Anterior cingulate cortex (tissue), 58 donors: ENCODE measurements at places on chromosomes 2 and 18.

GRCh38 chr2:11697103-11697871 is 27.3 kb upstream of the NTSR2 start:
- no peak for DNase-seq

DNA sequence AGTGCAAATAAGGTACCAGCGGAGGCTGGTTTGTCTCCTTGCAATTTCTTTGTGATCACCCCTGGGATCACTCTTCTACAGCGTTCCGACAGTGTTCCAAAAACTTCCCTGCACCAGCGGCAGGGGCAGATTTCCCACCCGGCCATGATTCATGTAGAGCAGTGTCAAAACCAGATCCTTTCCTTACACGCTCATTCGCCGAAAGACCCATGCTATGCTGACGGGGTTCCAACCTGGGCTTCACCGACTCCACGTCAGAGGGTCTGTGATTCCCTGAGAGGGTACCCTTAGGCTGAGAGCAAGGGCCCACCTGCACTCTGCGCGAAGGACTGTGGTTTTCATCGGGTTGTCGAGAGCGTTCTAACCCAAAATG is 423 bp upstream of the TTC27 start:
- no peak for DNase-seq

- DNase-seq = no peak
Observed at GRCh38 chr2:172994864-172995263, 80.8 kb upstream of the MAP3K20 start.

GRCh38 chr2:96164459-96165184 is 19.4 kb upstream of the DUSP2 start:
- peak; percentile 71 for DNase-seq

DNA sequence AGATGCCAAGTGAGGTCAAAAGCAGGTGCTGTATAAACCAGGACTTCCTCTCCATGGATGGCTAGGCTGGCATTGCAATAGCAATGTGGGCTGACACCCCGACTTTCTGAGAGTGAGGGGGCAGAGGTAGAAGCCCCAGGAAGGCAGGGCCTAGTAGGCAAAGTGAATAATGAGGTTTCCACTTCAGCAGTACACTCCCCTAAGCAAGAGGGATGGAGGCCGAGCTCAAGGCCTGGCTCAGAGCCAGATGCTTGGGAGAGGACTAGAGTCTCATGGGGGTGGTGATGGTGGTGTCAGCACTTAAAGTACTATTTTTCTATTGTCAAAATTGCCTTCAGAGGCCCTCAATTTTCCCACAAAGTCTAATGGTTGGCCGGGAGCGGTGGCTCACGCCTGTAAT is 41.6 kb upstream of the HK2 start:
- DNase-seq = no peak

DNA sequence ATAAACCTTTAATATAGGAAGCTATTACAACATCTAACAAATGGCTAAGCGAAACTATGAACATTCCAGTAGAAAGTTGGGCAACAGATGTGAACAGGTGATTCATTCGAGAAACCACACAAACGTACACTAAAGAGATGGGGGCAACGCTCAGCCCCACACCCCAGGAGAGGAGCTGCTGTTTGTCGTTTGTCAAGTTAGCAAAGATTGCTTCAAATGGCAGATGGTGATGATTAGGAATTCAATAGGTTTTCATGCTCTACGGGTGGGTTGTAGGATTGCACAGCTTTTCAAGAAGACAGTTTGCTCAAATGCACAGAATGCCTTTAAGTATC is 154.7 kb upstream of the HDAC4 start:
- no peak for DNase-seq

DNA sequence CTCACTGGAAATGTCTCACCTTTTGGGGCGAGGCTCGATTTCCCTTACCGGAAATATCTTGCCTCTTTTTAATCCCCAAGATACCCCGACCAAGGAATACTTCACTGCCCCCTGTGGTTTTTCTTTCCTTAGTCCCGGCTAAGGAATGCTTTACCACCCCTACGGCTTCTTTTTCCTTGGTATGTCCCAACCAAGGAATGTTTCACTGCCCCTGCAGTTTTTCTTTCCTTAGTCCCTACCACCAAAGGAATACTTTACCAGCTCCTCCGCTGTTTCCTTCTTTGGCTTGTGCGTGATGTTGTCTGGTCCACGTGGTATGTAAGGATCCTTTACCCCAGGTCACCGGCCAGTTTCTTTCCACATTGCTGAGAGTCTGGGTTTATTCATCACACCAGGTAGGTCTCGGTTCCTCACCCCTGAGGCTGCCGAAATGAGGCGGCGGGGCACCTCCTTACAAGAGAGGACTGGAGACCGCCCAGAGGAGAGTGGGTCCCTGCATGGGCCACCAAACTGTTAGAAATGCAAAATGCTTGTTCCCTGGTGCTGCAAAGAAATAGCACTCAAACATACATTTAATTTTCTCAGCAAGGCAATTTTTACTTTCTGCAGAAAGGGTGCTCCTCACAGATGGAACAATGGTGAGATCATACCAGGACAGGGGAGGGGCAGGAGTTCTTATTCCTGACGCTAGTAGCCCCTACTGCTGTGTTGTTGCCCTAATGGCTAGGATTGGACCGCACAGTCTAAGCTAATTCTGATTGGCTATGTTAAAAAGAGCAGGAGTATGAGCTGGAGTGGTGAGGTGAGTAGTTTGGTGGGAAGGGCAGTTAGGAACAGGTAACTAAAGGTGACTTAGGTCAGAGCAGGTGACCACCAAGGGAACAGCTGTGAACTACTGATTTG is 33.4 kb upstream of the CLASP1 start:
- DNase-seq = no peak

DNA sequence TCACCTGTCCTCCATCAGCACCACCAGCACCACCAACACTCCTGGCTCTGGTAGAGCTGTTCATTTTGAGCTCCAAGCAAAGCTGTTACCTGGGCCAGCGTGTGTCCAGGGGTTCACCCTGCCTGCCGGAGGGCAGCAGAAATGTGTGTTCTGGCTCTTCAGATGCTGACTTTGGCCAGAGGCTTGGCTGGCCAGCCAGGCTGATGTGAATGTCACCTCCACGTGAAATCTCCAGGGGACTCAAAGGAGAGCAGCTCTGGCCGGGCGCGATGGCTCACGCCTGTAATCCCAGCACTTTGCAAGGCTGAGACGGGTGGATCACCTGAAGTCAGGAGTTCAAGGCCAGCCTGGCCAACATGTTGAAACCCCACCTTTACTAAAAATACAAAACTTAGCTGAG is 33.5 kb downstream of the CIB4 start:
- no peak for DNase-seq

GRCh38 chr18:51739044-51739666 is 541.7 kb upstream of the MEX3C start:
- DNase-seq = no peak
